Naive thymus-derived CD4-positive, alpha-beta T cell (primary cell): ENCODE measurements at places on chromosomes 4 and X.

- no peaks in the 10 kb centered on the region for H3K4me1 ChIP-seq
- no peak overlapping the region for H3K27ac ChIP-seq
- H3K36me3 ChIP-seq: no peaks in the 10 kb centered on the region
- no peak overlapping the region for H3K4me3 ChIP-seq
Observed at GRCh38 chr4:21753084-21753760, 195.3 kb downstream of the KCNIP4 start.

DNA sequence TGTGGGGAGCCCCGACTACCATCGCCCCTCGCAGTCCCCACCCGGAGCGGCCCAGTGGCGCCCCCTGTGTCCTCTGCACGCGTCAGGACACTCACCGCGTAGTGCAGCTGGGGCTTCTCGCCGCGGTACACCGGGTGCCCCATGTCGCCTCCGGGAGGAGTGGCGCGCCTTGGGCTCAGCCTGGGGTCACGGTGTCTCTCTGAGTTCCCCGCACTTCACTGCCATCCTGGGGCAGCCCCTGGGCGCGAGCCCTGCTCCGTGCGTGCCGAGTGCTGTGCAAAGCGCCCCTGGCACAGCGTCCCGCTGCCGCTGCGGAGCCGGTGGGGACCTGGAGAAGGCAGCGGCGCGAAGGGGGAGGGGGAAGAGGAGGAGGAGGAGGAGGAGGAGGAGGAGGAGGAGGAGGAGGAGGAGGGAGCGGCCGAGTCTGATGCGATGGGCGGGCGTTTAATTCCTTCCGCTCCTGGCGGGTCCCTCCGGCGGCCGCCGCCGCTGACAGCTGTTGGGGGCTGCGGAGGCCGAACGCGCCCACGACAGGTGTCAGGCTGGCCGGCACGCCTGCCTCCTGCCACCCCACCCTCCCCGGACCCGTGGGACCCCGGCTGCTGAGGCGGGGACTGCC lies 134.3 kb downstream of the AMELX start:
- no peaks in the 10 kb centered on the region for H3K27me3 ChIP-seq
- H3K4me3 ChIP-seq: no peak overlapping the region
- H3K36me3 ChIP-seq: no peaks in the 10 kb centered on the region
- H3K27ac ChIP-seq: no peak overlapping the region
- H3K4me1 ChIP-seq: no peaks in the 10 kb centered on the region

GRCh38 chr4:148649652-148650331 lies 207.6 kb upstream of the NR3C2 start:
- no peak for DNase-seq
- no peak overlapping the region for H3K4me3 ChIP-seq
- H3K27ac ChIP-seq: no peak overlapping the region
- H3K27me3 ChIP-seq: no peaks in the 10 kb centered on the region
- no peaks in the 10 kb centered on the region for H3K36me3 ChIP-seq

DNA sequence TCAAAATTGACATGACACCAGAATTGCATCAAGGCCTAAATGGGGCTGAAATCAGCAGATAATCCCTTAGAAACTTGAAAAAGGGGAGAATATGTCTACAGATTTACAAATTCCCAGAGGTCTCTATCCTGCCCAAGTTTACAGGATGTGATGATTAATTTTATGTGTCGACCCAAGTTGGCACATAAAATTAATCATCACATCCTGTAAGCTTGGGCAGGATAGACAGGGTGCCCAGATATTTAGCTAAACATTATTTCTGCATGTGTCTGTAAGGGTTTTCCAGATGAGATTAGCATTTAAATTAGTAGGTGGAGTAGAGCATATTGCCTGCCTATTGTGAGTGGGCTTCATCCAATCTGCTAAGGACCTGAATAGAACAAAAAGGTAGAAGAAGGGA lies 52.3 kb downstream of the ARHGEF6 start:
- DNase-seq: no peak
- no peak overlapping the region for H3K4me3 ChIP-seq
- no peaks in the 10 kb centered on the region for H3K27me3 ChIP-seq

GRCh38 chrX:91414713-91415112 lies 19.9 kb upstream of the PABPC5 start:
- H3K4me3 ChIP-seq: no peak overlapping the region
- H3K27me3 ChIP-seq: no peaks in the 10 kb centered on the region
- no peak overlapping the region for H3K27ac ChIP-seq
- no peak for DNase-seq
- no peaks in the 10 kb centered on the region for H3K4me1 ChIP-seq

DNA sequence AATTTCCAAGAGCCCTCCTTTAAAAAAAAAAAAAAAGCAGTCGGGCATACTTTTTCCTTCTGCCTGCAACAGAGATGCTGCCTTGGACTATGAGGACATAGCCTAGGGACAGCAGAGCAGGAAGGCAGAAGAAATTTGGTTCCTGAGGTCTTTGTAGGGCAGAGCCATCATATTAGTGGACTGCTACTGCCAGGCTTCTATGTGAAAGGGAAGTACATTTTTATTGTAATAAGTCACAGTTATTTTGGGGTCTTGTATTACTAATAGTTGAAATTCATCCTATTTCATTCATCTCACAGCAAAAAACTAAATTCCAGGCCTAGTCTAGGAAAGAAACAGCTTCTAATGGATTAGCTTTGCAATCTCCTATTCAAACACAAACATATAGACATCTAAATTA lies 211.2 kb downstream of the NSUN7 start:
- H3K36me3 ChIP-seq: no peaks in the 10 kb centered on the region
- no peaks in the 10 kb centered on the region for H3K4me1 ChIP-seq
- H3K4me3 ChIP-seq: no peak overlapping the region
- DNase-seq: no peak

DNA sequence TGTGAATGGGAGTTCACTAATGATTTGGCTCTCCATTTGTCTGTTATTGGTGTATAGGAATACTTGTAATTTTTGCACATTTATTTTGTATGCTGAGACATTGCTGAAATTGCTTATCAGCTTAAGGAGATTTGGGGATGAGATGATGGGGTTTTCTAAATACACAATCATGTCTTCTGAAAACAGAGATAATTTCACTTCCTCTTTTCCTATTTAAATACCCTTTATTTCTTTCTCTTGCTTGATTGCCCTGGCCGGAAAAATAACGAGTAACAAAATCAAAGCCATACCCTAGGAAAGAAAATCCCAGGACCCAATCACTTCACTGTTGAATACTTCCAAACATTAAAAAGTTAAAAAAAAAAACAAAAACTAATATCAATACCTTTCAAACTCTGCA lies 67.7 kb upstream of the UGT2B4 start:
- no peak for DNase-seq
- no peak overlapping the region for H3K27ac ChIP-seq
- H3K36me3 ChIP-seq: no peaks in the 10 kb centered on the region
- H3K27me3 ChIP-seq: no peaks in the 10 kb centered on the region

DNA sequence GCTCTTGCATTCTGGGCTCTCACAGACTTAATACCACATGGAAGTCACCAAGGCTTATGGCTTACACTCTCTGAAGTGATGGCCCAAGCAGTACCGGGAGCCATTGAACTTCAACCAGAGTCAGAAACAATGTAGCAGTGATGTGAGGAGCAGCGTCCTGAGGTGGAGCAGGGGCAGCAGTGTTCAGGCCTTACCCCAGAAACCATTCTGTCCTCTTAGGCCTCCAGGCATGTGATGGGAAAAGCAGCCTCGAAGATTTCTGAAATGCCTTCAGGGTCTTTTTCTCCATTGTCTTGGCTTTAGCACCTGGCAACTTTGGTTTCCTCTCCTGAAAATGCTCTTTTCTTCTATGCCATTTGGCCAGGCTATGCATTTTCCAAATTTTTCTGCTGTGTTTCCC lies 22.8 kb upstream of the PIN4 start:
- no peaks in the 10 kb centered on the region for H3K27me3 ChIP-seq
- H3K27ac ChIP-seq: no peak overlapping the region
- H3K4me3 ChIP-seq: no peak overlapping the region
- DNase-seq: no peak
- H3K4me1 ChIP-seq: no peaks in the 10 kb centered on the region

DNA sequence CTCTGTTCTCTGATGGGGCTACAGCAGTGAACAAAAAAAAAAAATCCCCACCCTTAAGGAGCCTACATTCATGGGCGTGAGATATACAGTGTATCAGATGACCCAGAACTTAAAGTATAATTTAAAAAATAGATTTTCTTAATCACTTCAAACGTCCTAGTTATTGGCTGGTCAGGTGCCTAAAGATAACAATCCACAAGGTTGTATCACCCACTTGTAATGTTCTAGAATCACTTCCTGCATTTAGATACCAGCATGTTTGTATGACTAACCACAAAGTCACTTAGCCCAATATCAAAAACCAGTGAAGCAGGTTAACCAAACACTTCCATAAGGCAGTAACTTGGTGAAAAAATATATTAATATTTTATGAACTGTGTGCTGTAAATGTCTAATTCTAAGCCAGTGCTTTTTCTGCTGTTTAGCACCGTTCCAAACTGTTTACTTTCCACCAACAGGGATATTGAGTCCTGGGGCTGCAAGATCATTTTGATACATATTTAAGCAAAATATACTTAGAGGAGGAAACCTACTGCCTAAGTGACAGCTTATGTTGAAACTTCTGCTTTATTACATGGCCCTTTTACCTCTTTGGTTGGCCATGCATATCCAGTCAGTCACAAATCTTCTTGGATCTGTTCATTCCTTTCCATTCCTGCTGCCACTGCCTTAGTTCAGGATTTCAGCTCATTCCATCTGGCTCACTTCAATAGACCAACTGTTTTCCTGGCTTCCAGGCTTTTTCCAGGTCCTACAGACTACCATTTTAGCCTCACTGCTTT lies 43.3 kb downstream of the CD40LG start:
- no peaks in the 10 kb centered on the region for H3K36me3 ChIP-seq
- H3K4me1 ChIP-seq: peaks cover 70% of the 10 kb centered on the region
- H3K4me3 ChIP-seq: no peak overlapping the region
- peak; percentile 34 for DNase-seq

- no peak overlapping the region for H3K4me3 ChIP-seq
- no peak overlapping the region for H3K27ac ChIP-seq
- H3K27me3 ChIP-seq: no peaks in the 10 kb centered on the region
- DNase-seq: no peak
- H3K36me3 ChIP-seq: no peaks in the 10 kb centered on the region
Observed at GRCh38 chr4:180909279-180909678, 1333.9 kb upstream of the TENM3 start.

- H3K27ac ChIP-seq: no peak overlapping the region
- H3K36me3 ChIP-seq: no peaks in the 10 kb centered on the region
- H3K4me3 ChIP-seq: no peak overlapping the region
- no peaks in the 10 kb centered on the region for H3K4me1 ChIP-seq
- no peak for DNase-seq
Observed at GRCh38 chrX:111365770-111366325, 46.1 kb downstream of the DCX start.

DNA sequence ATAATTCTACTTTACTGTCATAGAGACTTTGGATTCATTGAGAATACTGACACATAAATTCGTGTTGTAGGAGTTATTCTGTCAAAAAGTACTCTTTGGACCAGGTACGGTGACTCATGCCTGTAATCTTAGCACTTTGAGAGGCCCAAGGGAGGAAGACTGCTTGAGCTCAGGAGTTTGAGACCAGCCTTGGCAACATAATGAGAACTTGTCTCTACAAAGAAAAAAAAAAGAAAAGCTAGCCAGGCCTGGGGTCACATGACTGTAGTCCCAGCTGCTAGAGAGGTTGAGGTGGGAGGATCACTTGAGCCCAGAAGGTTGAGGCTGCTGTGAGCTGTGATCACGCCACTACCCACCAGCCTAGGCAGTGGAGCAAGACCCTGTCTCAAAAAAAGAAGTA lies 54.9 kb downstream of the WDR19 start:
- DNase-seq: no peak
- no peak overlapping the region for H3K4me3 ChIP-seq
- no peaks in the 10 kb centered on the region for H3K27me3 ChIP-seq
- H3K4me1 ChIP-seq: no peaks in the 10 kb centered on the region

DNA sequence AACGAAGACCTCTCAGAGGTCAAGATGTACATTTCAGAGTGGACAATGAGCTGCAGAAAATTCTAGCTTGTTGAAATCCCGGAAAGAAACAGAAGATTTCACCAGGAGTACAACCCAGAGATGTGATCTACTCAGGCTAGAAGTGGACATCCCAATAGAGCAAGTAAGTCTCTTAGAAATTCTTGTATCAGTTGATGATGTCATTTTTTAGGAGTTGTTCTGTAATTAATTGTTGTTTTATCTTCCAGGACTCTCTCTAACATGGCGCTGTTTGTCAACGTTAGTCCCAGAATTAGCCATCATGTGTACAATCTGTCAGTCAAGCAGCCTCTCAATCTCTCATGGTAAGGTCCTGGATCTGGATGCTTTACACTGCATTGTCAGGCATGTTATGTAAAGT lies 174.4 kb downstream of the GRIA3 start:
- H3K4me3 ChIP-seq: no peak overlapping the region
- no peak for DNase-seq
- no peaks in the 10 kb centered on the region for H3K27me3 ChIP-seq

DNA sequence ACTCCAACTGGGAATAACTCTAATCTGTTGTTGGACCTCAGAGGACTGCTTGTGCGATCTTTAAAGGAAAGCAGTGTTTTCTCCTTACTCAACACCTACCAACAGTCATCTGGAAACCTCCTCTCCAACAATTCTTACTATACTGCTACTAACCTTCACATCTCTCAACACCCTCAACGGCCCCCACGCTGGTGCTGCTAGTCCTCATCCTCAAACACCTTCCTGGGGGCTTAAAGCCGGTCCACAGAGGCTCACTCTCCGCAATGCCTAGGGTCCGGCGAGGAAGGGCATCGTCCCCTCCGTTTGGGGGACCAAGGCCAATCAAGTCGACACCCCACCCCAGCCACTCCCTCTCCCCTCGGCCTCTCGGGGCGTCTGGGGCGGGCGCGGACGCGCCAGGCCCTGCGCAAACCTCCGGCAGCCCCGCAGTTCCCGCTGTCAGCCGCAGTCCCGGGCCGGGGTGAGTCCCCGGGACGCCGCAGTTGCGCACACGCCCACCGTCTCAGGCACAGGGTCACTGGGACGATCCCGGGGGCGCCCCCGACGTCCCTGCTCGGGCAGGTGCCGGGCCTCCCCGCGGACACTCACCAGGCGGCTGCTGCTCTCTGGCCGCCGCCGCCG lies 418 bp downstream of the TAB3 start:
- peak overlapping the region; percentile 82 for H3K27ac ChIP-seq
- H3K27me3 ChIP-seq: no peaks in the 10 kb centered on the region
- peak overlapping the region; percentile 74 for H3K4me3 ChIP-seq

- peak overlapping the region; percentile 95 for H3K4me3 ChIP-seq
- H3K27ac ChIP-seq: peak overlapping the region; percentile 93
- peak; percentile 61 for DNase-seq
- H3K36me3 ChIP-seq: peaks cover 22% of the 10 kb centered on the region
Observed at GRCh38 chrX:11759461-11760311, 1.6 kb downstream of the MSL3 start.

GRCh38 chrX:73913580-73913979 lies 350.6 kb downstream of the CHIC1 start:
- no peaks in the 10 kb centered on the region for H3K27me3 ChIP-seq
- H3K27ac ChIP-seq: no peak overlapping the region
- no peaks in the 10 kb centered on the region for H3K36me3 ChIP-seq
- H3K4me1 ChIP-seq: no peaks in the 10 kb centered on the region
- no peak overlapping the region for H3K4me3 ChIP-seq
